Activated CD4-positive, alpha-beta T cell treated with anti-CD3 and anti-CD28 coated beads, Interleukin-2, Interleukin-6, amounts not matched to agents 100 ng/mL and 50 ng/mL, durations not matched to agents 16 hours and 8 hours (primary cell): ENCODE measurements at places on chromosomes 2 and 18.

DNA sequence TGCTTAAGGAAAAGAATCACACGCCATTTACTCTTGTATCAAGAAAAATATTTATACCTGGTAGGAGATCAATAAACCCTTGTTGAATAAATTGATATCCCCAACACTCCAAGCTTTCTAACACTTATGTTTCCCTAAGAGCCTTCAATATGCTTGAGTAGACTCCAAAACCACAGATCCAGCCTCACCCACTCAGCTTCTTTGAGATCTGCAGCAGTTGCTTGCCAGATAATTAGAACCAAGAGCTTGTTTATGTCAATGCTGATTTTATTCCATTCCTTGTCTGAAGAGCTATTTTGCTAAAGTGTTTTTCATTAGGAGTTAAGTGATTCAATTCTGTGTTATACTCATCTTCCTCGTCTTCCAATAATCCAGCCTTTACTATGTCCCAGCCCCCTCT lies 26.3 kb upstream of the CRIM1 start:
- DNase-seq = no peak

- no peak for DNase-seq
Observed at GRCh38 chr2:101232770-101233169, 19.9 kb upstream of the CNOT11 start.

DNA sequence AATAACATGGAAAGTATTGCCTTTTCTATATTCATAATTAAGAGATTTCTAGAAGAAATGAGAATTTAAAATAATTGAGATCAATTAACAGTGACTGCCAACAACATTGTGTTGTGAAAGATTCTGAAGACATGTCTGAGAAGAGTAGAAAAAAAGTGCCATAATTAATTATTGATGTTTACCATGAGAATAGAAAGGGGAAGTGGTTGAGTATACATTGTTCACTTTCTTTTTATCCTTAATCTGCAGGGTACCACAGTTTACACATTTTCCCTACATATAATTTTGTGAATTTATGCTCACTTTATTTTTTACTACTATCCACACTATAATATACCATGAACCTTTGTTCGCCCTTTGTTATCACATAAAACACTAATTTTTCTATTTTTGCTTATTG lies 47.1 kb upstream of the UBE2E3 start:
- DNase-seq = no peak

DNA sequence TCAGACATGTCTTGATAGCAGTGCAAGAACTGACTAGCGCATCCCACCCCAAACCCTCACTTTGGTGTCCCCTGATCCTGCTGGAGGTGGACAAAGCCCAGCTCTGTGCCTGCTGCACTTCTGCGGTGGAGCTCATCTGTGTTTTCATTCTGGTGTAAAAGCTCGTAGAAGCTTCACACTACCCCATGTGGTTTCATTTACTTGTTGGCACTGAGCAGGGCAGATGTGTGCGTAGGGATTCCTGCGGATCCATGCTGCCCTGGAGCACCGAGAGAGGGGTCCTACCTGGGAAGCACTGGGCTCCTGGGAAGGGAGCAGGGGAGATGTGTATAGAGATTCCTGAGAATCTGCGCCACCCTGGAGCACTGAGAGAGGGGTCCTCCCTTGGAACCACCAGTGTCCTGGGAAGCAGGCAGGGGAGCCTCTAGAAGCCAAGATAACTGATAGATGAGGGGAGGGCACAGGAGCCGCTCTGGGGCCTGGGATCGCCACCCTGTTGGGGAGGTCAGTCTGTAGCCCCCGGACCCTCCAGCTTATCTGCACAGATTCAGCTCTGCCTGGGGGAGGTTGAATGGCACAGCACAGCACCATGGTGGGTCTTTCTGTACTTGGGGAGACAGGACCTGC lies 106.9 kb upstream of the OTOS start:
- no peak for DNase-seq

GRCh38 chr2:237860273-237860935 lies 981 bp downstream of the RAMP1 start:
- no peak for DNase-seq

DNA sequence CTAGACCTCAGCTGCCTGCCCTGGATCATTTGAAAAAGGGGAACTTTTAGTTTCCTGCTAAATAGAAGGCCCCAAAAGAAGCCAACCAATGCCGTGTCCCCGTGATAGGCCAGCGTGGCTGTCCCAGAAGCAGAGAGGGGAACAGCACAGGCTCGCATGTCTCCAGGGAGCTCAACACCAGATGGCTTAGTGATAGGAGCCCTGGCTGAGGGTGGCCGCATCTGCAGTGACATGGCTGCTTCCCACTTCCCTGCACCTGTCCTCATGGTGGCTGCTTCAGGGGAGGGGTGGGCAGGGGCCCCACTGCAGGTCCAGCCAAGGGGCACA lies 79.6 kb downstream of the MBP start:
- DNase-seq = no peak

- no peak for DNase-seq
Observed at GRCh38 chr18:61203151-61203550, 130.1 kb upstream of the CDH20 start.

DNA sequence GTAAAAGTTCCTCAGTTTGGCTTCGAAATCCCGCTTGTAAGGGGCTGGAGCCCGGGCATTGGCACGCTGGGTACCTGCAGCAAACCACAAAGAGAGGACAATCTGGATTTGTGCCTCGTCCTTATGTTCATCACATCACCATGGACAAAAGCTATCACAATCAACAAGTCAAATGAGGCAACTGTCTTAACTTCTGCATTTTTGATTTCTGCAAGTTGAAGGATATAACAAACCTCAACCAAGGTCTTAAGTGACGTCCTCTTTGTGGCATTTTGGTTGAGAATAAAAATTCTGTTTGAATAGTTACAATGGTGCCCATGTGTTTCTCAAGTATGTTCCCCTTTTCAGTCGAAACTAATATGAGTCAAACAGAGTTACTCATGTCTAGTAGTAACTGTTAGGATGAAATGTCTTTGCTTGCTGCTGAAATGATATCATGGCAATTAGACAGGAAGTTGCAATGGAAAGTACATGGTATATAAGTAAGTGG lies 70.8 kb upstream of the STK17B start:
- DNase-seq = peak; percentile 88

DNA sequence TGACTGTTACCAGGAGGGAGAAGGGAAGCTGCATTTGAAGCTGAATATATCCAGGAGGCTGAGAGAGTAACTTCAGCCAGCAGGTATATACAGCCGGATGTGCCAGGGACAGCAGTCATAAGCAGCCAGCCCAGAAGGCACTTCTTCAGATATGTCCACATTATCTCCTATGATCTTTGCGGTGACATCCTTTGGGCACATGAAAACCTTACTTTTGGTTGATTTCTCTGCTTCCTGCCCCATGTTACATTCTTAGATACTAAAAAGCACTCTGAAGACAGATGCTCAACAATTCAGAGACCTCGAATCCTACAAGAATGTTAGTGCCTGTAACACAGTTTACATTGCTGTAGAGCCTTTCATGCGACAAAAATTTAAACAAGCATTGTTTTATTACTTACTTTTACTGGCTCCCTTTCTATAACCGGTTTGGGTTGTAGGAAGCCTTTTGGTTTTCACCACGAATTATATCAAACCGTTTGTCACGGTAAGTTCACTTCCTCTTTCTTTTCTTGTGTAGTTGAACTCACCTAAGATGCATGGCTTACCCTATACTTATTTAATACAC lies 50.3 kb upstream of the TLK1 start:
- DNase-seq = peak; percentile 65

- no peak for DNase-seq
Observed at GRCh38 chr2:172350839-172351479, 76.4 kb upstream of the ITGA6 start.

GRCh38 chr18:59273759-59274532 lies 692 bp upstream of the RAX start:
- no peak for DNase-seq
